B cell (primary cell): ENCODE measurements at places on chromosomes 7 and 10.

GRCh38 chr7:53281312-53281711, 245.9 kb downstream of the POM121L12 start:
- DNase-seq, result no peak

DNA sequence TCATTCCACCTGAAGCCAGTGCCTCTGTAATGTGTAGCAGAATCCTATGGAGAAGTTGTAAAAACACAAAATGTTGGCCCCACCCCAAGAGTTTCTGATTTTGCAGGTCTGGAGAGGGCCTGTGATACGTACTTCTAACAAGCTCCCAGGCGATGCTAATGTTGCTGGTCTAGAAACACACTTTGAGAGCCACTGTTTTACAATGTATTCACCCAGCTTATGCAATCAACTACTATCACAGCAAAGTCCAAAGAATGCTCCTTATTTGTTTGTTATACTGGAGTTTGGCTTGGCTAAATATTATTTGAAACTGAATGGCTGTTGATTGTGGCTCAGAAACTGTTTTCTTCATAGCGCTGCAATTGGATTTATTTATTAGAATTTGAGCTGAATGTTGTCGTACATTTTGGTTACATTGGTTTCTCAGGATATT, 44.3 kb downstream of the DNAJB9 start:
- no peak for DNase-seq

GRCh38 chr10:6665847-6666246, 85.8 kb upstream of the PRKCQ start:
- DNase-seq, result no peak

DNA sequence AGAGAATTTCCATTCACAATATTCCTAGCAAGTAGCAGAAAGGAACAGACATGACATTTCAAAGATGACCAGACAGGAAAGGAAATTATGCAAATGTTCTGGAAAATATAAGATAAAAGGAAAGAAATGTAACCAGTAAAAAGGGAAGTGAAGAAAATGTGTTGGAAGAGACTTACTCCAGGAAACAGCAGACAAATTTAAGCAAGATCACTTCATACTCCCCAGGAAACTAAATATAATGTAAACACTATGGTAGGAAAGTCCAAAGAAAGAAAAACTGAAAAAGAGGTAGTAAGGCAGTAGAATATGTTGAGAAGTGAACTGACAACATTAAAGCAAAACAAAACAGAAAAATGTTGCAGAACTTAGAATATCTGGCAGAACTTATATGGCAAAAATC, 6.4 kb upstream of the ST8SIA6 start:
- no peak for DNase-seq

GRCh38 chr7:130947792-130948580, 214.0 kb upstream of the KLF14 start:
- DNase-seq, result no peak

GRCh38 chr7:44283381-44284211, 41.8 kb downstream of the CAMK2B start:
- no peak for DNase-seq

DNA sequence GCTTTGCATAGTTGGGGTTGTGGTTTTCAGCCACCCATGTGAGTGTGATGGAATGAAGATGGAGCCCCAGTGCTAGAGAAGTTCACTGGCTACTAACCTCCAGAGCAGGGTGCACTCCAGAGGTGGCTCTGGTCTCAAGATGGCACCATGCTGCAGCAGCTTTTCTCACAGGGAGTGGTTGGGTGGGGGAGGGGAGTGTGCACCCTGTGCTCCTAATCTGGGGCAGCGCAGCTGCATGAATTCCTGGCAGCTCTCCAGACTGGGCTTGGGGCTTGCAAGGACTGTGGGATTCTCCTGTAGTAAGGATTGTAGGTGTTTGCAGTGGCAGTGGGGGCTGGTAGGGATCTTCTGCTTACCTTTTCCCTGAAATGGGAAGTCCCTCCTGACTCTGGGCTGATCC, 23.7 kb downstream of the PHTF2 start:
- DNase-seq, result no peak

DNA sequence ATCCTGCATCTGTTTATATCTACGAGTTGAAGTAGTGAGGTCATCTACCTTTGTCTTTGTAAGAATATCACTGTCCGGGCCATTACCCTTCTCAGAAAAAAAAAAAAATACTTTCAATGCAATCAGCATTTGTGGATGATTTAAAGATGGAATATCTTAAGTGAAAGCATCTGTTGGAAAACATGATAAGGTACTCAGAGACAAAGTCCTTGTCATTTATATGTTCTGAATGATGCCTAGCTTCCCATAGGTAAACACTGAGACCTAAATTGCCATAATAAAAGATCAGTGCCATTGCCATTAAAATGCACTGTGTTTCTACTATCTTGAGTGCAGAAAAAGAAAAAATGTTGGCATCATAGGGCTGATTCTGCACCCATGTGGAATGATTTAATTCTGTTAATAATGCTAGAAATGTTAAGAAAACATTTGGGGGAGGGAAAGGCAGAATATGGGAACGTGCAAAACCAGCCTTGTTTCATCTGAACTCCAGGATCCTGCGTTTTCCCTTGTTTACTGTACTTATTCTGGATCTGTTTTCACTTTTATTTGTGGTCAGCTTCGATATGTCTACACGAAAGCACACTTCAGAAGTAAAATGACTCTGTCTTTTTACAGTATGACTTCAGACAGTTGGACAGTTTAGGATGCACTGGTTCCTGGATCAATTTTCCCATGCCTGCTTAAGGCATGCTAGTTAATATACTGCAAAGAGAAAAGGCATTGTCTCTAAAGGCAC, 669.8 kb downstream of the SUGCT start:
- DNase-seq, result no peak

DNA sequence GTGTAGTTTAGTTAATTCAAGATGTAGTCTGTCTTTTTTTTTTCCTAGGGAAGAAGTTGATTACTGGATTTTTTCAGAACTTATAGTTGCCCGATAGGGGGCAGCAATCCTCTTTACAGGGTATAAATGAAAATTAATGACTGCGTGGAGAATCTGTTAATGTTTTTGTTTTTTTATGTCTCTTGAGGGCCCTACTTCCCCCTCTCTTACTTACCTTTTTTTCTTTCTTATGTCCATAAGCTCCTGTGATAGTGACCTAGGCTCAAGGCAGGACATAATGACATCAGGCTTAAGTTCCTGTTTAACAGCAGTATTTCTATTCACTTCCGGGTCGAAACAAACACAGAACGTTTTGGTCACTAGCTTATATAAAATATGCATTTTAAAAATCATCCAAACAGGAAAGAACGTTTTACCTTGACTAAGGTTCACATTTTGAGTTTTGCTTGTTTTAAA, 18.8 kb downstream of the CDC123 start:
- peak; percentile 83 for DNase-seq

DNA sequence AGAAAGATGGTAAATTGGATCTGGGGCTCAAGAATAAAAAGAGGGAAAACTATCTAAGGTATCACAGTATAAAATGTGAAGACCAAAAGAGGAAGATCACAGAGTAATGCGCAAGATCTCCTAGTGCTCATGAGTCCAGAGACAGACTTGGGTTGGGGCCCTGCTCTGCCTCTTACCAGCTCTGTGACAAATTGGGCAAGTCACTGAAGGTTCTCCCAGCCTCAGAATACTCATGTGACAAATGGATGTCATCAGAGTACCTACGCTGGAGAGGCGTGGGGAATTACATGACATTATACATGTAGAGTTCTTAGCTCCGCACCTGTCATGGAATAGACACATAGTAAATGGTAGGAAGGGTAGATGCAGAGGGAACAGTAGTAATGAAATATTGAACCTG, 124.4 kb downstream of the DOCK4 start:
- DNase-seq, result peak; percentile 8

GRCh38 chr7:21914671-21915070, 31.0 kb downstream of the CDCA7L start:
- DNase-seq, result no peak

DNA sequence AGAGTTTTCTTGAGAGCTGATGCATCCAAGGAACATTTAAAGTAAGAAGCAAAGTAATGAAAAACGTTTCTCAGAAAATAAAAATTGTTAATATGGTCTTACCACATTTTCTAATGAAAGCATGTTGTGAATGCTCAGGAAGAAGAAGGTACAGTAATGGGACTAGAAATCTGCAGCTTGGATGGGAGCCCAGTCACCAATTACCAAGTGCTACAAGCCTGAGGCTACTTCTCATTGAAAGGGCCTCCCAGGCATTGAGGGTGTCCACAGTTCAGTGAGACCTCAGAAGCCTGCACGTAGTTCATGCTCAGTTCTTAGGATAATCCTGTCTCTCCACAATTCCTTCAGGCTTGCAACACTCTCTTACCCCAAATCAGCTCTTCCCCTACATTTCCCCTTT, 17.6 kb downstream of the PTN start:
- DNase-seq, result no peak

DNA sequence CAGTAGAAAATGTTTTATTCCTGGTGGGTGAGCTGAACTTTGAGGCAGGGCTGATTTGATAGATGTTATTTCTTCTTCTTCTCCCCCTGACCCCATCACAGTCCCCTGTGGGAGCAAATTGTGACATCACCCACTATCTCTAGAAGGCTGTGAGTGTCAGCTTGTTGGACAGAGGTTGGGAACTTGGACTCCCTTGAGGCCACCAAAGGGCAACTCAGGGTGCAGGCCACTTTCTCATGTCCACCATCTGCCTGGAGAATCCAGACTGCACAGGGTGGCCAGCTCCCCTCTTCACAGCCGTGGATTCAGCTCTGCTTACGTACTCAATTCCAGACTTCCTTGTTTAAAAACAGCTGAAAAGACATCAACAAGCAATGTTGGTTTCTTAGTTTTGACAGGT, 103.0 kb downstream of the LRRC18 start:
- DNase-seq, result no peak

DNA sequence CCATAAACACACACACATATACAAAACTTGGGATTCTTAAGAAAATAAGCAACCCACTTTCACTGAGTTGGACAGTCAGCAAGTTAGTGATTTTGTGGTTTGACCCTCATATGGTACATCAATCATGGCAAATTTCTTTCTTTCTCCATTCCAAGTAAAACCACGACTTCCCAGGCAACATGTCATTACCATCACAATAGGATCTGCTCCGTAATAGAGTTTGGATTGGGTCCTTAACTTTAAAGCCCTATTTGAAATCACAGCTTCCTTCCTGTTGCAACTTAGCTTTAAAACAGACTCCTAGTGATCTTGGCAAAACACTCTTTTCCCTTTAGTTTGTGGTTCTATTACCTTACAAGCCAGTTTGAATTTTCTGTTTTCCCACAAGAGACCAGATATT, 483.6 kb downstream of the INHBA start:
- no peak for DNase-seq

GRCh38 chr10:102235598-102235920, 5.8 kb downstream of the PITX3 start:
- no peak for DNase-seq

DNA sequence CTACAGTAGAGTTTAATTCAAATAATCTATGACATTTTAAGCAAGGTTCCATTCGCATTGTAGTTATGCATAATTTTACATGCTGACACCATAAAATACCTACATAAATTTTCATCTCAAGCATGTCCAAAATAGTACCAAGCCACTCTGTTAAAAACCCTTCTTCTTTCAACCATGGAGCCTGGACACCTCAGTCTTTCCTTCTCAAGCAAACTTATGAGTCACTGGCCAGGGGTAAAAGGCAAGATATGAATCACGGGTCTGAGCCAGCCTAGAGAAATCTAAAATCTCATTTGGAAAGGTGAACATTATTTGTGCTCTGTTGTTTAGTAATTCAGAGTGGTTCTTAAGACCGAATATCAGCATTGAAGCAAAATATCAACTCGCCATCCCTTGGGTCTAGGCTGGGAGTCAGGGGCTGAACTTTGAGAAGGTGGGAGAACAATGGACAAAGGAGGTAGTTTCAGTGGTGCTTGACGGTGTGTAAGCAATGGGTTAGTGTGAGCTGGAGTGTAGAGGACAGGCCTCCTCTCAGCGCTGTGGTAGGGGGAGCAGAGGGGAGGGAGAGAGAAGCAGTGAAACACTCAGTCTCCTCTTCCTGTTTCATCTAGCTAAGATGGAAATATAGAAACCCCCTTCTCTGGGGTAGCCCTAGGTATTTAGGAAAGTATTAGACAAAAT, 19.1 kb upstream of the GPAM start:
- DNase-seq, result no peak

GRCh38 chr10:11871466-11871865, 48.3 kb downstream of the PROSER2 start:
- DNase-seq, result no peak

DNA sequence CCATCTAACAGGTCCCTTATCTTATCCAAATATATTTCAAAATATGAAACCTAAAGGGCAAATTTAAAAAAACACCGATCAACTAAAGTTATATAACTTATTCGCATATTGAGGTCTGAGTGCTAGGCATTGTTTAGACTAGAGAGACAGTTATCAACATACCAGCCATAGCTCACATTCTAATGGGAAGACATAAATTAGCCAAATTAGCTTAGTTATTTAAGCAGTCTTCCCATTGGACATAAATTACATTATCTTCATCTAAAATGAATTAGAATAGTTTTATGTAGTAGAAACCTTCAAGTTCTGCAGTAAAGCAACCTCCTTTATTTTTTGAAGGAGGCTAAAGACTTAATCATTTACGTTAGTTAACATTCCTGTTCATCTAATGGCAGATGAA, 17.4 kb downstream of the KIF5B start:
- DNase-seq, result no peak

DNA sequence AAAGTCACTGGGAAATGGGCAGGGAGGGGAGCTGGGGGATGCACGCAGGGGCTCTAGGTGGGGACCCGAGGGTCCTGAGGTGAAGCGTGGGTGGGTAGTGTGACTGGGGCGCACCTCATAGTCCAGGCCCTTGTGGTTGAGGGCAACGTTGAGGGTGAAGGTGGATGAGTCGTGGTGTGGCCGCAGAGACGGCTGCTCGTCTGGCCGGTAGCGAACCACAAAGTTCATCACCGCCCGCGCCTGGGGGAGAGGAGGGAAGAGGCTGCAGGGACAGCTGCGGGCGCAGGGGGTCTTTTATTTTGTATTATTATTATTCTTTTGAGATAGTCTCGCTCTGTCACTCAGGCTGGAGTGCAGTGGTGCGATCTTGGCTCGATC, 5.8 kb upstream of the MOGAT3 start:
- no peak for DNase-seq

GRCh38 chr10:74371696-74372095, 220.7 kb downstream of the ADK start:
- no peak for DNase-seq

GRCh38 chr7:128353610-128354009, 7.9 kb downstream of the PRRT4 start:
- no peak for DNase-seq

GRCh38 chr10:111207500-111207899, 130.7 kb downstream of the ADRA2A start:
- DNase-seq, result peak; percentile 8

DNA sequence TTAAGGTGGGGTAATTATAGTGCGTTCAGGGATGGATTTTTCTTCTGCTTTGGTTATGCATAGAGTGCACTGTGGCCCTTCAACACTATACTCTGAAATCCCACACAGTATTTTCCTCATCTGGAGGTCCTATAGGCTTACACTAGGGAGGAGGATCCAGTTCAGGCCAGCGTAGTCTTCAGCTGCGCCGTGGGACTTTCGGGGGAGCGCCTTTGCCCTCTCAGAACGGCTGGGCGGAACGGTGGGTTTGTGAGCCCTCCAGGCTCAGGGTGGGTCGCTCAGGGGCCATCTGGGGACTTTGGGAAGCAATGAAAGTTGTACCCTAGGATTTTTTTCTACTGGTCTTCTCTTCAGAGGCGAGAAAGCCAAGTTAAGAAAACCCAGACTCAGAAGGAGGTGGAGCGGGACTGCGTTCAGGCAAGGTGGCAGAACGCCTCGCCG, 652 bp upstream of the VPS26A start:
- DNase-seq, result no peak

- DNase-seq, result no peak
Observed at GRCh38 chr10:72013202-72013945, 49.2 kb downstream of the CHST3 start.
